NCI-H1694 (cell line): ENCODE measurements at places on chromosomes 7 and 10.

DNA sequence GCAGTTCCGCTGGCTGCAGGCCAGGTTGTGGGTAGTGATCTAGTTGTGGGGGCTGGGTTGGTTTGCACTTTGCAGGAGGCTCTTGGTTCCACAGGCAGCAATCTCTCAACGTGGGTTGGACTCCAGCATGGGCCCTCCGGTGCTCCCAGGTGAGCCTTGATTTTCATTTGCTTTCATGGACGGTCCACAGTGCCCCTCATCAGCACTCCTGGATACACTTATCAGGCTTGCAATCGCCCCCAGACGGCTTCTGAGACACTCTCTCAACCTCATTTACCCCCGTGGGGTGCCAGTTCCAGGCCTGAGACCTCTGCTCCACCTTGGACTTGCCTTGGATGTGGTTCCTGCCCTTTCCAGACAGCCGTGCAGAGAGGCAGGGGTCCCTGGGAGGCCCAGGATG is 31.3 kb upstream of the ZNF273 start:
- no peak for DNase-seq

DNA sequence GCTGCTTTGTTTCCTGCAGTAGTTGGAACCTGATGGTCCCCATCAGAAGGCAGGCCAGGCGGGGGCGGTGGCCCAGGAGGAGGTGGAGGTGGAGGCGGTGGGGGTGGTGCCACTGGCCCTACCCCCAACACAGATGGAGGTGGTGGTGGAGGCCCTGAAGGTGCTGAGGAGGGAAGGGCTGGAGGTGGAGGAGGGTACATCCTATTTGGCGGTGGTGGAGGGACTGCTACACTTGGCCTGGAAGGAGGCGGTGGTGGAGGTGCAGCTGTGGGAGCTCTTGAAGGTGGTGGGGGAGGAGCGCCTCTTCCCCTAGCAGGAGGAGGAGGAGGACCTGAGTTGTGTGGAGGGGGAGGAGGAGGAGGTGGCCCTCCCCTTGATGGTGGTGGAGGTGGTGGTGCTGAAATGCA is 36.8 kb downstream of the LMOD2 start:
- DNase-seq = no peak

DNA sequence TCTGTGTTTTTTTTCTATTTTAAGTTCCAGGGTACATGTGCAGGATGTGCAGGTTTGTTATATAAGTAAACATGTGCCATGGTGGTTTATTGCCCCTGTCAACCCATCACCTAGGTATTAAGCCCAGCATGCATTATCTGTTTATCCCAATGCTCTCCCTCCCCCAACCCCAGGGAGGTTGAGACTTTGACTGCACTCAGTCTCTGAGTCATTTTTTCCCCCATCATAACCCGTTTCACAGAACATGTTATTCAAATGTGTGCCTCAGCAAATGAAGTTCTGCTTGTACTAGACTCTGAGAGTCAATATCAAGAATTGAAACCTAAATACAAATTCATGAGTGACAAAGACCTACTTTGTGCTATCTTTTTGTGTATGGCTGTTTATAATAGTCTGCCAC is 70.0 kb upstream of the CYP26C1 start:
- DNase-seq = no peak

DNA sequence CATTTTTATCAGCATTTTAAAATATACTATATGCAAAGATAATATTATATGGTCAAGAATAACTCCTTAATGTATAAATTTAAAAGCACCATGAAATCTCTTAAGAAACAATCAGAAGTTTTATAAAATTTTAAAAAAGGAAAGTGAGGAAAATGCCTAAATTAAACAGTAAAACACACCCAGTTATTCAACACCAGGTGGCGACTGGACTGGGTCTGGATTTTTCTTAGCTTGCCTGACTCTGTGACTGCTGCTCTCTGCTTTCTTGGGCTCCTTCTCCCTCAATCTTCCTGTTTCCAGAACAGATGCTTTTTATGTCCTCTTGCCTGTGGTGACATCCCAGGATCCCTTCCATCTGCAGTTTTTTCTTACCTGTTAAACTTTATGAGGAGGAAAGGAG is 200.3 kb downstream of the BICC1 start:
- no peak for DNase-seq

GRCh38 chr10:45325116-45325515 is 9.7 kb upstream of the OR13A1 start:
- DNase-seq = no peak

DNA sequence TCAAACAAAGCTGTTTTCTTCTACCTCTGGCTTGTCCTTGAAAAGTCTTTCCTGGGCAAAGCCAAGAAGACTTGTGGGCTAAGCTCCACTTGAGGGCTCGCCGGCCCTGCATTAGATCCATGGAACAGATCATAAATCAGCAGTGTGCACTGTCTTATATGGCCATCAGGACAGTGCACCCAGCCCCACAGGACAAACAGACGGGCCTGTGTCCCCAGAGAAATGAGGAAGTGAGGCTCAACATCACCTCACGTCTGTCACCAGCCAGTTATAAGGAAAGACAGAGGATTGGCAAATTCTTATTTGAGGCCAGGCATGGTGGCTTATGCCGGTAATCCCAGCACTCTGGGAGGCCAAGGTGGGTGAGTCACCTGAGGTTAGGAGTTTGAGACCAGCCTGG is 12.3 kb upstream of the IFT22 start:
- no peak for DNase-seq

- DNase-seq = no peak
Measured at GRCh38 chr10:88733215-88733614, 26.6 kb upstream of the LIPN start.

DNA sequence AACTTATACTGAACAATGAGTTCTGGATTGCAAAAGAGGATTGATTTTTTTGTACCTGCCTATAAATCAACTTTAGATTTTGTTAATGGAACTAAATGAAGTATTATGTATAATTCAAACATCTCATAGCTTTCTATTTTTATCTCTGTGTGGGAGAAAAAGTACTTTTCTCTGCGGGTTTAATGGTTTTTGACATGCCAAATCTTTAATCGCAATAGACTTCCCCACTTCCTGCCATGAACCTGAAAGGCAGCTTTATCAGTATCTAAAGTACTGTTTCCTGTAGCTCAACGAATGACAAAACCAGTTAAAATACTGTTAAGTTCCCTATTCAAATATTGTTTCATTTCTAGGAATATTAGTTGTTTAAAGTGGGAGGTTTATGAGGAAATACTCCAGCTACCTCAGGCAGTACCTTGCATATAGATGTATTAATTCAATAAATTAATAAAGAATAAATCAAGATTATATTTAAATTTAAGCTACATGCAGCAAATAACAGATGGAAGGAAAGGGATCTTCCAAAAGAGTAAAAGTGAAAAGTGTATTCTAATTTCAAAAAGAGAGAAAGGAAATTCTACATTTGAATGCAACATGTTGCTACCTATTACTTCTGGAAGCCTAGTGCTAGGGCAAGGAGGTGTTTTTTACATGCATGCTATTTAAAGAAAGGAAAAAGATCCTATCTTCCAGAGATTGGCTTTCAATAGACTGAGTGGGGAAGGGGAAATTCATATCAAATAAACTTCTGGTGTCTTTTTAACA is 75.9 kb downstream of the SVOPL start:
- DNase-seq = no peak

DNA sequence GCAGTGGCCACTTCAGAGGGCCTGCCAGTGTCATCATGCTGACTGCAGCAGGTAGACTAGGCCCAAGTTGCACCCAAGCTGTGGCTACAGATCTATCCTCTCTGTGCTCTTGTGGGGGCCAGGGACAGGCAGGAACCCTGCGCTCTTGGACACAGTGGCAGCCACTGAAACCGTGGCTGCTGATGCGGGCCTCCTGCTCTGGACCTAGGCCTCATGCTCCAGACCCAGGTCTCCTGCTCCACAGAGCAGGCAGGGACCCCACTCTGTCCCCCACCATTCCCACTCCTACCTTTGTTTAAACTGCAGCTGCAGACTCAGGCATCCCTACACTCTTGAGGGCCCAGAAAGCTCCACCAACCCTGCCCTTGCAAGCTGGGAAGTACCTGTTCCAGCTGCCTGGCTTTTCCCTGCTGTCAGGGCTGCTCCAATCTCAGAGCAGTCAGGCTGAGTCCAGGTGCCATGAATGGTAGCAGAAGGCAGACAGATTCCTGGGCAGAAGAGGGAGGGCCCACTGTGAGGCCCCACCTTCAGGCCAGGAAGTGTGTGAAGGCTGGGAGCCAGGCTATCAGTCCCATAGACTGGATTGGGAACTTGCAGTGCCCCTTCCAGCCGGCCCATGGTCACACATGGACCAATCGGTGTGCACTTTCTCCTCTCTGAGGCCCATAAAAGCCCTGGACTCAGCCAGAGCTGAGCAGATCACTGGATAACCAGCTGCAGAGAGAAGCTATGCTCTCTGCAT is 634.0 kb upstream of the SEMA3D start:
- no peak for DNase-seq

DNA sequence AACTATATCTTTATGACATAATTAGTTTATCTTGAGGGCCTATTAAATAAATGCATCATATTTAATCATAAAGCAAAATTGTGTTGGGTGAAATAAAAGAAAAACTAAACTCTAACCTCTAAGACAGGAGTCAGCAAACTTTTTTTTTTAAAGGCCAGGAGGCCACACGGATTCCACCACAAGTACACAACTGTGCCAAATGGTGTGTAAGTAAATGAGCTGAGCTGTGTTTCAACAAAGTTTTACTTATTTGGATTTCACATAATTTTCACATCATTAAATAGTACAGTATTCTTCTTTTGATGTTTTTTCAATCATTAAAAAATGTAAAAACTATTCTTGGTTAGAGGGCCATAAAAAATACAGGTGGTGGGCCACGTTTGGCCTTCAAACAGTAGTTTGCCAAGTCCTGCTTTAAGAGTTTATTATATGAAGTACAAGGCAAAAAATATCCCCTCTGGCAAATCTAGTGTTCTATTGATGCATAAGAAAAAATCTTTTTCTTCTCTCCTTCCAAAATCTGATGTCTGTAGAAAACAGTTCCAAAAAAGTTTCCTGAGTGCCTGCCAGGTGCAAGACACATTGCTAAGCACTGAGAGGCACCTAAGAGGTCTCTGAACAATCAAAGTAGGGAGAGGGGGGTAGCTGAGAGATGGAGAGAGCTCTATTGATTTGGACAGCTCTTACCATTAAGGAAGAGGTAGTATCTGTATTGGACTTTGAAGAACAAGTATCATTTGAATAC is 26.5 kb upstream of the SPOCK2 start:
- no peak for DNase-seq

- no peak for DNase-seq
Measured at GRCh38 chr10:101099901-101100300, 31.2 kb upstream of the TLX1 start.

GRCh38 chr7:138926241-138926612 is 55.0 kb downstream of the KIAA1549 start:
- no peak for DNase-seq

- no peak for DNase-seq
Measured at GRCh38 chr10:36424502-36424901, 700.9 kb upstream of the ANKRD30A start.

DNA sequence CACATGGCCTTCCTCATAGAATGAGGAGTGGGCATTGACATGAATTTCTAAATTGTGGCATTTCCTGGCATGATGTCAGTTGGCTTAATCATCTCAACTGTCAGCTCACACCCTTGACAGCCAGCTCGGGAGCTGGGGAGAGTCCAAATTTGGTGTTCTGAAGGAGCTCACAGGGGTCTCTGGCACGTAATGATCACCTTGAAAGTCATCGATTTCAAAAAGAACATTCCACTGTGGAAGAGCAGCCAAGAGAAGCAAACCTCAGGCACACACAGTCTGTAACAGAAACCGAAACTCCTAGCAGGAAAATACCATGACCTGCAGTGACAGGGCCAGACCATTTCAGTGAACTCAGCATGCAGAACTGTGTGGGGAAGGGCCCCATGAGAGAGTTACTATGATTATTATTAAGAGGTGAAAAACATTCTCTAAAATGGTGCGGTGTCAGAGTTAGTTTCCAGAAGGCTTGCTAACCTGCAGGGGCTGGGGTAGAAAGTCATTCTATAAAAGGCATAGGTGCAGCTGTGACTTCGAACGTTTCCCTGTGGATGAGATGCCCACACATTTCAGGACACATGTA is 26.4 kb upstream of the KLF6 start:
- no peak for DNase-seq

GRCh38 chr10:88923520-88923919 is 29.1 kb downstream of the ACTA2 start:
- DNase-seq = no peak

GRCh38 chr7:133562621-133563020 is 309.7 kb downstream of the EXOC4 start:
- DNase-seq = no peak

DNA sequence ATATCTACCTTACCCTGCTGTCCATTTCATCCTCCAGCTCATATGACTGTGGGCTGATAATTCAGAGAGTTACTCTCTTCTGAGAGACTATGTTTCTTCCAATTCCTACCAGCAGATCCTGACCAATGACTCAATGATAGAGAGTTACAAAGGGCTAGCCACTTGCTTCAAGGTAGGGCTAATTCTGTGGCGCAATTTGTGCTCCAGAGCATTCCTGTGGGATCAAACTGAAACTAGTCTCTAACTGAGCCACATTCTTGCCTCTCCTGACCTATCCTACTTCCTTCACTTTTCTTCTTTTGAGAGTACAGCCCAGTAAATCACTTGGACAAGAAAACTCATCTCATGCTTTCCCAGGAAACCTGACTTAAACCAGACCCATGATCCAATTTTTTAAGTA is 17.9 kb upstream of the ASZ1 start:
- DNase-seq = no peak

DNA sequence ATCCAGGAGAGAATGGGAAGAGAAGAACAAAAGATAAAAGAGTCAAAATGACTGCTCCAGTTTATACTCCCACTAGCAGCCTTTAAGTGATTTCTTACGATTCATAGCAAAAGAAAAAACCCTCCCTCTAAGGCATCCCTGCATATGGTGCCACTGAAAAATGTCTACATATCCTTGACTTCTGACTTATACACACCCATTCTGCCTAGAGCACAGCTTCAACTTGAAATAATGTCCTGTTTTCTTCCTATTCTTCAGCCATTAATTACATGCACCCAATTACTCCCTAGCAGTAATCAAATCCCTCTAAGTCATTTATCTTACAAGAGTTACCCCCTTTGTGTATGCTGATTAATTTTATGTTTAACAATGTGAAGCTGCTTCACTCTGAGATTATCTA is 393.5 kb downstream of the HTR7 start:
- no peak for DNase-seq

DNA sequence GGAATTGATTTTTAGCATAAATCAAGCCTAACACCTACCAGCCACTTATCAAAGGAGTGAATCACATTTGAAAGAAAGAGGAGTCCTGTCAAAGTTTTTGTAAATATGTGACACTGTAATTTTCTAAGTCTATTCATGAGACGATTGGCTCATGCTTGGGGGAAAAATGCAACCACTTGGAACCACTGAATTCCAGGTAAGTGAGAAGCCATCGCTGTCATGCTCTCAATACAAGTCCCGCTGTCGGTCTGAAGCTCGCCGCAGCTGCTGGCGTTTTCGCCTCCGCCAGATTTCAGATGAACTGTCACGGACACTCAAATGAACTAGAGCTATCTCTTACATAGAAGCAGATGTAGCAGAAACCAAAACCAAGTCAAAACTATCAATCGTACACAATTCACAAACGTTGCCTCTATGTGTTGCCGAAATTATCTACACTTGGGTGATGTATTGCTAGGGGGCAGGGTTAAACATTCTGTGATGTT is 279.8 kb upstream of the FZD8 start:
- DNase-seq = no peak

GRCh38 chr7:55250313-55250712 is 114.8 kb upstream of the LANCL2 start:
- no peak for DNase-seq
